ENCODE measurements at places on chromosomes 7 and 10.

DNA sequence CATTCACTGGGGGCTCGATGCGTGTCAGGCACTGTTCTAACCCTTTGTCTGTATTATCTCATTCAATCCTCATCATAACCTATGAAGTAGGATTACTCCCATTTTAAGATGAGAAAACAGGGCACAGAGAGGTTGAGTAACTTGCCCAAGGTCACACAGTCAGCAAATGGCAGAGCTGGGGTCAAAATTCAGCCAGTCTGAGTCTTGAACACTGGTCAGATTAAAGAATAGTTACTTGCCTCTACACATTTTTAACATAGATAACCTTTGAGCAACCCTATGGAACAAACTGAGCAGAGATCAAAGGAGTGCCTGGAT is 27.2 kb downstream of the INSIG1 start:
- DNase-seq, result no peak

DNA sequence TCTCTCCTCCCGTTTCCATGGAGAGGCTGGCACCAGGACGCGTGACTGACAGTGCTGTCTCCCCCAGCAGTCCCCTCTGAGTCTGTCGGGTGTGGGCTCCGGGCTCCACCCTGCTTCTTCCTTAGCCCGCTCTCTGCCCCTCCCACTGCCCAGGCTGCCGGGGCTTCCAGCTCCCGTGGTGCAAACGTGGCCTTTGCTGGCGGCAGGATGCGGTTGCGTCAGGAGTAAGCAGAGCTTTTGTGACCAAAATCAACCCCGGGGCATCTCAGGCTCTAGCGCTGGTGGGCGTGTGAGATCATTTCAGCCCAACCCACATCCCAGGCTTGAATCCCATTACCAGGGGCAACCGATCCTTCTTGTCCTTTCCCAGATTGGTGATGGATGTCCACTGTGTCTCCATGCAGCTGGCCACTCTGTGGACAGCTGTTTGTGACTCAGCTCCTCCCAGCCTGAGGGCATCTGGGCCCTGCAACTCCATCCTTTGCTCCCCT is 28.2 kb downstream of the PTPRE start:
- DNase-seq, result peak; percentile 77

DNA sequence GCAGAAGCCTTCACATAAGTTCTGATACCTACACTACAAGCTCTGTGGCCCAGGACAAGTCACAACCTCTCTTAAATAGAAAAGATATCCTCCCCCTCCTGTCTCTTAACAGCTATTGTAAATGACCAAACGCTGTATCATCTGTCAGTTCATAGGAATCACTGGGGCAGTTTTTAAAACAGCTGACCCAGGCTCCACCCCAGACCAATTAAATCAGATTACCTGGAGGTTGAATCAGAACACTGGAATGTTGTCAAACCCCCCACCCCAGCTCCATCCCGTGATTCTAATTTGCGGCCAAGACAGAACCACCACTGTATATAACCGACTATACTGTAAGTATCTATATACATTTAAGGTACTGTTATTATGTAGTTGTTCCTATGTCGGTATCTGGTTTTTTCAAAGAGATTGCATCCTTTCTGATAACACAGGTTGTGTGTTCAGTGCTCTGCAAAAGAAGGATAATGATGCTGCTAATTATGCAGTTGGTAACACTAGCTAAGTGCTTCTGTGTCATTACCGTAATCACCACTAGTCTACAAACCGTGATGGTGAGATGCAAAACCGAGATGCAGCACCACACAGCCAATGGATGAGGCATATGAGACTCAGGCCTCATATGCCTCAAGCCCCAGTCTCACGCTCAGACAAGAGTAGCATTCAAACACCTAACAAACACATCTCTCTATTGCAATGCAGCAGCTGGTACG is 47.4 kb downstream of the TNS3 start:
- DNase-seq, result peak; percentile 64

- no peak for DNase-seq
Measured at GRCh38 chr7:51236470-51237132, 80.0 kb downstream of the COBL start.

GRCh38 chr10:95478185-95478584 is 83.0 kb downstream of the SORBS1 start:
- DNase-seq, result no peak

GRCh38 chr10:116385311-116385710 is 42.3 kb upstream of the PNLIPRP3 start:
- no peak for DNase-seq

DNA sequence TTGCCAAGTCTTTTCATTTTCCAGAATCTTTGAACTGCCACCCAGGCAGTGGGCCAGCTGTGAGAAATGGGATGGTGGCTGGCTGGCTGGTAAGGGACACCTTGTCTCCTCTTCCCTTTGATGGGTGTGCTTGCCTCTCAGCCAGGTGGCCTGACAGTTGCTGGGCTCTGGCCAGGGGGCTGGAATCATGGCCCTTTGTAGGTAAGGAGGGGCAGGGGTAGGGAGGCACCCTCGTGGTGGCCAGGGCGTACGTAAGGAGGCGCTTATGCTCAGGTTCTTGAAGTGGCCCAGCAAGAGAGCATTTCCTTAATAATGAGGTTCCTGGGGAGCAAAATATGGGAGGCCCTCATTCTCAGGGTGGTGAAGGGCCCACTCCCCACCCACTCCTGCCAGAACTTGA is 33.0 kb upstream of the GOLGA7B start:
- no peak for DNase-seq

GRCh38 chr10:70616761-70617160 is 14.2 kb upstream of the PRF1 start:
- DNase-seq, result no peak

DNA sequence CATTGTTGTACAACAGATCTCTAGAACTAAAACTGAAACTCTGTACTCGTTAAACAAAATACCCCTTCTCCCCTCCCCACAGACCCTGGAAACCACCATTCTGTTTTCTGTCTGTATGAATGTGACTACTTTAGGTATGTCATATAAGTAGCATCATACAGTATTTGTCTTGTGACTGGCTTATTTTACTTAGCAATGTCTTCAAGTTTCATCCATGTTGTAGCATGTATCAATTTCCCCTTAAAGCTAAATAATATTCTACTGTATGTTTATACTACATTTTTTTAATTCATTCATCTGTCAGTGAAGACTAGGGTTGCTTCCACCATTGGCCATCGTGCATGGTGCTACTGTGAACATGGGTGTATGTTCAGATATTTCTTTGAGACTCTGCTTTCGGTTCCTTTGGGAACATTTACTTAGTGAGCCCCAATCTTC is 71.2 kb upstream of the RPA3 start:
- DNase-seq, result no peak

DNA sequence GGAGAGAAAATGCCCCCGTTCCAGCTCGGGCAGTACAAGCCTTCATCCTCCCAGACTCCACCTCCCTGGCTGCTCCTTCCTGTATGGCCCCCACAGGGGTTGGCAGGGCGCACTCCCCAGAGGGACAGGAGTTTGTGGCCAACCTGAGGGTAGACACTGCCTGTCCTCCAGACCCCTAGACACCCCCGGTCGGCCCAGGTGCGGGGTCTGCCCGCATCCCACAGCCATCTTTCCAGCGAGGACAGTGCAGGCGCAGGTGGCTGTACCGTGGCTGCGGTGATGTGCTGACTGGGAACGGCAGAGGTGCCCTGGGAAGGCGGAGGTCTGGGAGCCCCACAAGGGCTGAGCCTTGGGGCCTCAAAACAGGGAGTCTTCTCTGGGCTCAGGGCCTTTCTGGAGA is 81.5 kb downstream of the LHPP start:
- no peak for DNase-seq
